ENCODE measurements at places on chromosomes 7 and 10.

- no peak for DNase-seq
These were observed 564.1 kb downstream of the ATRNL1 start for GRCh38 chr10:115657161-115657860.

- DNase-seq = no peak
These were observed 18.1 kb downstream of the SHH start for GRCh38 chr7:155794196-155794595.

- DNase-seq = no peak
These were observed 21.2 kb downstream of the GRID1 start for GRCh38 chr10:86345296-86345858.

GRCh38 chr7:54615537-54615936 lies 73.4 kb downstream of the VSTM2A start:
- no peak for DNase-seq

- DNase-seq = no peak
These were observed 28.7 kb downstream of the WIPI2 start for GRCh38 chr7:5218564-5219360.

GRCh38 chr10:124577651-124578050 lies 116.0 kb downstream of the LHPP start:
- no peak for DNase-seq

- DNase-seq = no peak
These were observed 162.2 kb downstream of the RAPGEF5 start for GRCh38 chr7:22194658-22195273.

- no peak for DNase-seq
These were observed 25.8 kb downstream of the NHLRC2 start for GRCh38 chr10:113880236-113880635.

DNA sequence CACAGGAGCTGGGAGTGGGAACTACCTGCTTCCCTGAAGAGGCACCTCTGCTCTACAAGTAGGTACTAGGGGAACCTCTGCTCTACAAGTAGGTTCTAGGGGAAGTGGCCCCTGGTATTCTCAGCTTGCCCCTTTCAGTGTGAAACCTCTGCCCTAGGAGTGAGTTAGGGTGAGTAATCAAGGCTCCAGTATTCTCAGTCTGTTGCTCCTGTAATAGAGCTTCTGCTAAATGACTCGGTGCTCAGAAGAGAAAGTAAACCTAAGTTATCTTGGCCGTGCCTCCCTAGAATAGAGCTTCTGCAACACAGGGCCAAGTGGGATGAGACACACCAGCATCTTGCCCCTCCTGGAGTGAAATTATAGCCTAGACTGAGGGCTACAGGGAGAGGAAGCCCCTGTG lies 13.4 kb upstream of the RASSF4 start:
- no peak for DNase-seq

DNA sequence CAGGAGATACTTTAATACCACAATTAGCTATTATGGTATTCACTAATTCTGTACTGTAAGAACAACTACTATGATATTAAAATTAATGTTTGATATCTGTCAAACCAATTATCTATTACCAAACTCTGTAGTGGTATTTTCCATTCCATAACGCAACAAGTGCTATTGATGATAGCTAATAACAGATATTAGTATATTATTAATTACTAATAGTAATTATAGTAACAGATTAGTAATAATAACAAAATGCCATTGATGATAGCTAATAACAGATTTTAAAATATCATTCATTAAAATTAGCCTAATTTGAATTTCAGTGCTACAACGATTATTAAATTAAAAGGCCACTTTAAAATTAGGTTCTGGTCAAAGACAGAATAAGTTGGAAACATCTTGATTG lies 93.5 kb downstream of the BTRC start:
- no peak for DNase-seq

DNA sequence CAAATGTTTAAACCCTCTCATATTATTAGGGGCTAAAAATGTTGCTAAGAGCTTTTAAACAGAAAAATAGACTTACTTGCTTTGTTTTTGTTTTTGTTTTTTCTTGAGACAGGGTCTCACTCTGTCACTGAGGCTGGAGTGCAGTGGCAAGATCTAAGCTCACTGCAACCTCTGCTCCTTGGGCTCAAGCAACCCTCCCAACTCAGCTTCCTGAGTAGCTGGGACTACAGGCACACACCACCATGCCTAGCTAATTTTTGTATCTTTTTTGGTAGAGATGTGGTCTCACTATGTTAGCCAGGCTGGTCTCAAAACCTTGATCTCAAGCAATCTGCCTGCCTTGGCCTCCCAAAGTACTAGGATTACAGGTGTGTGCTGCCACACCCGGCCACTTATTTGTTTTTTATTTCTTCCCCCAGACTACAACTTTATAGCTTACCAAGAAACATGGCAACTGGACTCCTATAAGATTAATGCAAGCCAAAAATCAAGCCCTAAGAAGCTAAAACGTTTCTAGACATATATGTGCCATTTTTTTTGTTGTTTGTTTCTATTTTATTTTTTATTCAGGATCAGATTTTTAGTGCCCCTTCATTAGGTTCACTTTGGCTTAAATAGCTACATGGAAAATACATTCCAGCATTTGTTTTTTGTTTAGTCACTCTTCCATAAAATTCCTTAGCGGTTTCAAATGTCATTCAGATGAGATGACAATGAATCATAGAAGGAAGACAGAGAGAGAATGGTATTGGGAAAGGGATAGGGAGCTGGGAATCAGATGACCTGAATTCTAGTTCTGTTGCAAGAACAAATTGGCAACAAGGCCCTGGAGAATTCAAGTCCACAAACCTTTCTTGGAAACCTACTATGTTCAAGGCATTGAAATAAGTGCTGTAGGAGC lies 163.4 kb upstream of the MKLN1 start:
- DNase-seq = peak; percentile 96

- DNase-seq = no peak
These were observed 77.9 kb downstream of the INSIG1 start for GRCh38 chr7:155375337-155376277.

DNA sequence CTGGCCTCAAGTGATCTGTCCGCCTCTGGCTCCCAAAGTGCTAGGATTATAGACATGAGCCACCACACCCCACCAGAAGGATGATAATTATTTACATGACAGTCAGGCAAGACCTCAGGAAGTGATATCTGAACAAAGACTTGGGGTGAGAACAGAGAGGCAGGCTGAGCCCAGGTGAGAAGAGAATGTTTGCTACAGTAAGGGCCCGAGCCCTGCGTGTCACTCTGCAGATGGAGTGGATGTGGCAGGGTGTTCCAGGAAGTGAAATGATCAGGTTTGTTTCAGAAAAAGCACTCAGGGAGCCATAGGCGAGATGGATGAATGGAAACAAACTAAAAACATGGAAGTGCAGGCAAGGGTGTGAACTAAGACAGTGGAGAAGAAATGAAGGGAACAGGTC lies 22.2 kb downstream of the SFMBT2 start:
- no peak for DNase-seq

DNA sequence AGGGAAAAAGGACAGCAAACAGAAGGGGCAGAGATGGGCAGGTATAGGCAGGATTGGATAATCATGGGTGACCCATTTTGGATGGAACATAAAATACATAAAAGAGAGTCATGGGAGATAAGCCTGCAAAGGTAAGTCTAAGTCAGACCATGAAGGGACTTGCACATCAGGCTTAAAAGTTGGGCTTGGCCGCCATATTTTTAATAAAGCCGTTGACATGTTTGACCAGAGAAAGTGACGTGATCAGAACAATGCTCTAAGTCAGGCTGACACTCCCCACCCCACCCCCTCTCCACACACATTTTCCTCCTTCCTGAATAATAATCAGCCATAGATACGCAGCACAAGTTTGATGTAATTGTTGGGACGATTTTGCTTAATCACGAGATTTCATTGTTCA lies 54.0 kb downstream of the MRPL32 start:
- DNase-seq = no peak

DNA sequence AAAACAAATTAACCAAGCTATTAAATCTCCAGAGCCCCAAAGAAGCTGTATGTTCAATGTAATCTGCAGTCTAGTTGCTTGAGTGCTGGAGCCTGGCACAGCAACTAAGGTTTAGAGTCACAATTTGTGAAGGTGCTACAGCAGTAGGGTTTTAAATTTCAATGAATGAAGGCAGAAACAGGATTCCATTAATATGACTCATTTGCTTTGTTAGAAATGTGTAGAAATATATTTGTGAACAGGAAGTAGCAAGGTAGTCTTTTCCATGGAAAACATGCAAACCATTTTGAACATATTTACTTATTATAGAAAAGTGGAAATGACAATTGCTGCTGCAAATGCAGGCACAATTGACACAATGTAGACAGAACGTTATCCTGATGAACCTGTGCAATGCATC lies 149.0 kb upstream of the STEAP4 start:
- no peak for DNase-seq

DNA sequence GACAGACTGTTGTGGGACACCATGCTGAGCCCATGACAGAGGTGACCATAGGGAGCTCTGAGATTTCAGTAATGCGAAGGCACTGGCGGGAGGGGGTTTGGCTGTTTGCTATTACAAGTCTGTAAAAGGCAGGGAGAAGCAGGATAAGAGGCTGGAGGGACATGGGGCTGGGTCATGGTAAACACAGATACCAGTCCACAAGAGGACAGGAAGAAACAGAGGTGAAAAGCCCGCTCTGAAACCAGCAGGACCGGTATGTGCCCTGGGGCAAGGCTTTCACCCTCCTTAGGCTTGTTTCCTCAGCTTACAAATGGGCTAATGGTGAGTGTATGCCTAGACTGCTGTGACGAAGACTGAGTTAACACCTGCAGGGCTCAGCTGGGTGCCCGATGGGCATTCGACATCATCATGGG lies 34.1 kb downstream of the ANXA11 start:
- no peak for DNase-seq

- no peak for DNase-seq
These were observed 16.4 kb upstream of the NFE2L3 start for GRCh38 chr7:26135551-26135950.

GRCh38 chr7:22728401-22729029 lies 1.5 kb downstream of the IL6 start:
- DNase-seq = no peak

- no peak for DNase-seq
These were observed 537 bp downstream of the NAPEPLD start for GRCh38 chr7:103148131-103148993.

DNA sequence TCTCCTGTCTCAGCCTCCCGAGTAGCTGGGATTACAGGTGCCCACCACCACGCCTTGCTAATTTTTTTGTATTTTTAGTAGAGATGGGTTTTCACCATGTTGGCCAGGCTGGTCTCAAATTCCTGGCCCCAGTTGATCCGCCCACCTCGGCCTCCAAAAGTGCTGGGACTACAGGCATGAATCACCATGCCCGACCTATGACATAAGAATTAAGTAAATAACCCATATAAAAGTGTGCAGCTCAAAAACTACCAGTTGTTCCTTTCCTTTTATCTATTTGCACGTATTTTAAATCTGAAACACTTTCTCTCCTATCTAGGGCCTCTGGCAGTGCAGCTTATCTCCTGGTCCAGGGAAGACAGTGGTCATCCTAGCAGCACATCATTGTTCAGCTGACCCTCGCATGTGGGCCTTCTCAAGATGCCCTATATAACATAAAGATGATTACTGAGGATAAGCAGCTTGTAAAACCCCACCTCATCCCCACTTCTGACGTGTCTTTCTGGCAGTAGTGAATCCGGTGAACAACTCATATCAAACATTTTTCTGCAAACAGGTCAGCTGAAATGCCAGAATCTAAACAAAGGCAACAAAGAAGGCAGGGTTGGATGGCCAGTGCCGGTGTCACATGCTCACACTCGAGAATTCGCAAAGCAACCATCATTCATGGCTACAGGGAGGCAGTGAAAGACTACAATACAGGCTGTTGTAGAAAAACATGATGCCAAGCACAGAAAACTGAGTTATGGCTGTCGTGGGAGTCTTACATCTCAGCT lies 36.0 kb upstream of the KCNIP2 start:
- DNase-seq = no peak

DNA sequence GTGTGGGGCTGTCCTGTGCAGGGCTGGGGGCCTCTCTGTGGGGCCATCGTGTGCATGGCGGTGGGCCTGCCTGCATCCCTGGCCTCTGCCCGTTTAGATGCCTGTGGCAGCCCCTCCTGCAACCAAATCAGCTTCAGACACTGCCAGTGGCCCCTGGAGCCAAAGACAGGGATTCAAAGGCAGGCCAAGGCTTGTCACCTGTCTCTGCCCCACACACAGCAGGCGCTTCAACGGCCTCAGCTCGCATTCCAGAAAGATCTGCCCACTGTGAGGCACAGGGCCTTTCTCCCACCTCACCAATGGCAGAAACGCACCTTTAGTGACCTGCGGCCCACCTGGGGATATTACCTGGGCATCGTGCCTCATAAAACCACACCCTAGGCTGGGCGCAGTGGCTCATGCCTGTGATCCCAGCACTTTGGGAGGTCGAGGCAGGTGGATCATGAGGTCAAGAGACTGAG lies 46.0 kb downstream of the INSIG1 start:
- DNase-seq = no peak

DNA sequence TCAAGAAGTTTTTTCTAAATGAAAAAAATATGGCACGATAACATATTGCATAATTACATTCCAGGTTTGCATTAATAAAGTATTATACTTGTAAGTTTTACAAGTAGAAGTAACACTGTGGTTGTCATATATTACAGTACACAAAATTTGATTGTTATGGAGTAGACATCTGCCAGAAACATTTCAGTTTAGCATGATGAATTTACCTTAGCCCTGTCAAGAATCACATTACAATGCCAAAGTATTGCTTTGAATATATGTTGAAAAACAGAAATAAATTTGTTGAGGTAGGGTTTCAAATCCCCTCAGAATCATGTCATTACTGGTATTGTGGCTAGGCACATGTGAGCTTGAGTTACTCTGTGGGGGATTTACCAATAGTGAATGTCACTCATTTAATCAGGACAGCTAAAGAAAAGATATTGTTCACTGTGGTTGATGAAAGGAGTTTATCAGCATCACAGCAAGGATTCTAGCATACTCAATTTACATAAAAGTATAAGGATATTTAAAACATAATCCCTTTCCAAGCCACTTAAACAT lies 112.1 kb downstream of the MDFIC start:
- DNase-seq = no peak

Data from NCI-H460 (cell line).